ENCODE measurements at places on chromosomes 5 and 9.

DNA sequence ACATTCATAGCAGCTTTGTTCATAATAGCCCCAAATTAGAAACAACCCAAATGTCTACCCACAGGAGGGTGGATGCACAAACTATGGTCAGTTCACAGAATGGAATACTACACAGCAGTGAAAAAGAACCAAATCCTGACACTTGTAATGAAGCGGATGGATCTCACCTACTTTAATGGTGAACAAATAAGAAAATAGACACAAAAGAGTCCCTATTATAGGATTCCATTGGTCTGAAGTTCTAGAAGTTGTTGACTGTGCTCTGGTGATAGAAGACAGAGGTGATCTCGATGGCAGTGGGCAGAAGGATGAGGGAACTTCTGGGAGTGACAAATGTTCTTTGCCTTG is 20.6 kb upstream of the LAMC3 start:
- DNase-seq, result no peak

DNA sequence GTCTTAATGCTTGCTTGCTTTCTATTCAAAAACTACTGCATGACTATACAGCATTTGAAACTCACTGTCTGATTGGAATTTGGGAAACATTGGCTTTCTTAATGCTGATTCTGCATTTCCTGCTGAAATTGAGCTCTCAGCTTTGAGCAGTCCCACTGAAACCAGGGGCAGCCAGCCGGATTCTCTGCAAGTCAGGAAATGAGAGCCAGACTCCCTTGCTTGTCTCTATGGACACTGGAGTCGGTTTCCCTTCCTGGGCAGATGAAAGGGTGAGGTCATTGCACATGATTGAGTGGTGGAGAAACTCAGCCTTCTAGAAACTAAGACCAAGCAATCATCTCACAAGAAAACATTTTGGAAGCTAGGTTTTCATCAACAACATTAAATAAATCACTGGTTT is 119.7 kb upstream of the SPATA31C2 start:
- DNase-seq, result no peak

- no peak for DNase-seq
Measured at GRCh38 chr5:80249901-80250300, 5.9 kb downstream of the SERINC5 start.

- no peak for DNase-seq
Measured at GRCh38 chr9:112439171-112439570, 47.5 kb upstream of the KIAA1958 start.

- no peak for DNase-seq
Measured at GRCh38 chr9:114184071-114184470, 28.7 kb downstream of the COL27A1 start.

DNA sequence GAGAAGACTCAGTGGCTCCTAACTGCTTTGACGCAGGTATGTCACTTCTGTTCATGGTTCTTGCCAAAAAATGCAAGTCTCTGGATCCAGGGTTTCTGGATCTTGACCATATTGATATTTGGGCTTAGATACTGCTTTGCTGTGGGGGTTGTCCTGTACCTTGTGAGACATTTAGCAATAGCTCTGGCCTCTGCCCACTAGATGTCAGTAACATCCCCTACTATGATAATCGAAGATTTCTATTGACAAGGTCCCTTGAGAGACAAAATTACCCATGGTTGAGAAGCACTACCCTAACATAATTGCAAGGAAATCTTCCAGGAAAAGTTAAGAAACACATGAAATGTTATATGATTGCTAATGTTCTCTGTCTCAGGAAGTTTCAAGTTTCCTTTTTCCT is 285.4 kb downstream of the TMEM232 start:
- DNase-seq, result peak; percentile 24

GRCh38 chr5:157616785-157617184 is 35.5 kb downstream of the SOX30 start:
- no peak for DNase-seq

DNA sequence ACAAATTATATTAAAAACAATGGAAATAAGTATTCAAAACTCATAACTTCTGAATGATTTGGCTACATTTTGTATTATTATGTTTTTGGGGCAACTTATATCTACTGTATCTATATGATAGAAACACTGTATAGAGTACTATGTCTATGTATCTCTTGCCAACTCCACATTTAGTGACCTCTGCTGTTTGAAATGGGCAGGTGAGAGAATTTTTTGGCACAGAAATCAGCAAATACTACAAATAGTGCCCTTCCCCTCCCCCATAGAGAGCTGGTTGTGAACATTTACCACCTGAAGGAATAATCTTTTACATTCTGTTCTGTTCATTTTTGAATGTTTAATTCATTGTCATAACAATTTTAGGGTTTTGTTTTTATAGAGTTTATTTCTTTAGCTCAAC is 545.3 kb downstream of the PDE4D start:
- DNase-seq, result no peak

DNA sequence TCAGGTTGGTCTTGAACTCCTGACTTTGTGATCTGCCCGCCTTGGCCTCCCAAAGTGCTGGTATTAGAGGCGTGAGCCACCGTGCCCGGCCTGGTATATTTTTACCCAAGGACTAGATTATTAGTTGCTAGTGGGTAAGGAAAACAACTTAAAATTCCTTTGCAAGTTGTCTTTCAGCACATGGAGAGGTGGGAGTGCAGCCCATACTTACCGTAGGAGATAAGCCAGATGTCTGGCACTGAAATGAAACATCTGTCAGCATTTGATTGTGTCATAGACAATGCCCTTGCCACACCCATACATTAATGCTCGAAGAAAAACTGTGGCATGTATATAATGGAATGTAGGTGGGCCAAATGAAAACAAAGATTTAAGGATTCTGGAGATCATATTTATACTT is 36.6 kb upstream of the ANKH start:
- DNase-seq, result no peak

GRCh38 chr5:93791518-93791972 is 50.1 kb upstream of the POU5F2 start:
- no peak for DNase-seq

- DNase-seq, result no peak
Measured at GRCh38 chr9:114693248-114693855, 11.4 kb upstream of the TEX48 start.

GRCh38 chr5:89292487-89292886 is 409.5 kb upstream of the MEF2C start:
- no peak for DNase-seq

- DNase-seq, result peak; percentile 2
Measured at GRCh38 chr9:7570107-7570720, 229.4 kb downstream of the DMAC1 start.

DNA sequence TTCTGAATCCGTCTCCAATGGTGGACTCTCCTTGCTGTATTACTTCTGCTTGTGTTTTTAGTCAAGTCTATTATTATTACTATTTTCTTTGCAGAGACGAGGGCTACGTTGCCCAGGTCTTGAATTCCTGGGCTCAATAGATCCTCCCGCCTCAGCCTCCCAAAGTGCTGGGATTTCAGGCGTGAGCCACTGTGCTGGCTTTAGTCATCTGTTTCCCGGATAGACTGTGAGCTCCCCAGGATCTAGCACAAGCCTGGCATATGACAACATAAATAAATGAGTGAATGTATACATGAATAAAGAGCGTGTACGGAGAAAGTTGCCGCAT is 439 bp upstream of the DDX46 start:
- DNase-seq, result no peak

DNA sequence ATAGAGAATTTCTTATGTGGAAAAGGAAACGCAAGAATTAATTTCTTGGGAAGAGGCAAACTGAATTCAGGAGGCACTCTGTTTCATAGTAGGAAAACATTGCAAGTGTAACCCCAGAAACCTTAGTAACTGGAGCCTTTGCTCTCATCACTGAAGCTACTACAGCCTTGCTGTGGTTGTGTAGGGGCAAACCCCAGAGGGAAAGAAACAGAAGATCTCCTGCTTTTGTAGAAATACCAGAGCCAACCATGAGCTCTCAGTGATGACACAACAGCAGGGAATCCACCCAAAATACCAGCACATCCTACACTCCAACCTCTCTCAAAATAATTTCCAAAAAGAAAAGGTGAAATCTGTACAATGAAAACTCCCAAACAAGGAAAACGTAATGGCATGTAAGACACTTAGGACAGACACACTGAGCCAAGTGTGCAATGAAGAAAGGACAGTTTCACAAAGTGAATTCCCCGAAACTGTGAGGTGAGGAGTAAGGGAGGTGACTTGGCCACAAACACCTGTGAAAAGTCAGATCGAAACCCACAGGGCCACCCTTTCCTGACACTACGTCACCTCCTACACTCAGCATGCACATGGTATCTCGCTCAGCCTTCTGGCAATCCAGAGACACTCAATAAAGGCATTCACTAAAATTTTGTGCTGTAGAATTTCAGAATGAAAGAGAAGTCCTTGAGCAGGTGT is 8.5 kb upstream of the ACSL6 start:
- no peak for DNase-seq

GRCh38 chr9:33168941-33169544 is 1.9 kb upstream of the B4GALT1 start:
- no peak for DNase-seq

GRCh38 chr5:138829341-138829740 is 45.8 kb downstream of the LRRTM2 start:
- DNase-seq, result peak; percentile 24

DNA sequence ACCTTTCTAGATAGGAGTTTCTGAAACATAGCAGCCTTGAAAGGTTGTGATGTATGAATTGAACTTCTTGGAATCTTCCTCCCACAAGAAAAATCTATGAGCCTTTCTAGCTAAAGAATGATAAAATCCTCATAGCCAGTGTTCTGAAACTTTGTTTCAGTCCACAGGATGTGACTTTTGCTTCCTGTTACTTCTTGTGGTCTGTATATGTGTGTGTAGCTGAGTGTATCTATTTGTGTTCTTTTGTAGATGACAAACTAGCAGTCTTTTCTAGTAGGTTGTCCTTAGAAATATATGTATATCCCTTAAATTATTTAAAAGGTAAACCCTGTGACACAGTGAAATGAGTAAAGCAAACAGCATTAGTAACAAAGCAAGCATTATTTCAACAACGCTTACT is 188.8 kb downstream of the MRPS30 start:
- DNase-seq, result no peak

DNA sequence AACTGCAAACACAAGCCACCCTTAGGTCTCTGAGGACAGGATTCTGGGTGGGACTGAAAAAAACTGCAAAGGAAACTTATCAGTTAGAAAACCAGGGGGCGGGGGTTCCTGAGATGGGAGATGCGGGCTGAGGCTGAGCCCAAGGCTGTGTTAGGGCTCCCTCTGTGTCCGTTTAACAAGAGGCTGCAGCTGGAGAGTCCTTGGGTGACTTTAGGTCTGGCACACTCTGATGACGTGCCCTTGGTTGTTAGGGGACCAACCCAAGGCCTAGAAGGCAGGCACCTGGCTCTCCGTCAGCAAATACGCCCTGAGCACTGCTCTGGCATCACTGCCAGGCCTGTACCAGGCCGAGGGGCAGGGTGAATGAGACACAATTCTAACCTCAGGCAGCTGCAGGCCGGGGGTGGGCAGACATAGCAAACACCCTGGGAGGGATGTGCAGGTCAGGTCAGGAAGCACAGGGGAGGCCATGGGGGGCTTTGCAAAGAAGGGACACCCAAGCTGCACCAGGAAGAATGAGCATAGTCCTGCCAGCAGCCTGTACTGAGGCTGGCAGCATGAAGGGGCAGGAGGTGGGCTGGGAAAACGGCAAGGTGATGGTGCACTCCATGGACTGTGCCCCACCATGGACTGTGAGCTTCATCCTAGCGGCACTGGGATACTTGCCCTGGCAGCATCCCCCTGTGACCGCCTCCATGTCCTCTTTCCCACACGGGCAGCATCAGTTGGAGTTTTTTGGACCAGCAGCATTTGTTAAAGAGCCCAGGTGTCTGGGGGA is 137.9 kb downstream of the GABBR2 start:
- DNase-seq, result no peak

- no peak for DNase-seq
Measured at GRCh38 chr5:172312286-172312685, 28.7 kb upstream of the UBTD2 start.

GRCh38 chr5:95390812-95391492 is at the start of gene FAM81B:
Gene FAM81B (plus strand): TSS chr5:95391366. CDS start chr5:95391390, 24 bp downstream.
- no peak for DNase-seq

GRCh38 chr5:72661405-72661804 is 154.2 kb upstream of the ZNF366 start:
- peak; percentile 8 for DNase-seq

GRCh38 chr5:6633469-6634245 is 417 bp downstream of the SRD5A1 start:
- no peak for DNase-seq

GRCh38 chr5:124444147-124444775 is 302.2 kb downstream of the ZNF608 start:
- DNase-seq, result no peak

DNA sequence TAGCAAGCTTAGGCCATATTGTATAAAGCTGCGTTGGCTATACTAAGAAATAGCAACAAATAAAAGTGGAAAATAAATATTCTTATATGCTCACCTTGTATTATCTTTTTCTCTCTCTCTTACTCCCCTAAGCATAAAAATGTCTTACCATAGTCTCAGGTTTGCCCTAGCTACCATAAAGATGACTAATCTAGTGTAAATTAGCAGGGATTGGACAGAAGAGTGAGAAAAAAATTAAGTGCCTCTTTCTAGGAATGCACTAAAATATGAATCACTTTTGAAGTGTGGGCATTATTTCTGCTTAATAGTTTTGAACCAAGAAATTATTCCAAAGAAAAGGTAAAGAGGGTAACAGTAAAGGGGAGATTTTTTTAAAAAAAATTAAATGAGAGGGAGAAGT is 201.3 kb downstream of the HINT1 start:
- no peak for DNase-seq

- no peak for DNase-seq
Measured at GRCh38 chr9:69548681-69549080, 123.5 kb downstream of the APBA1 start.

DNA sequence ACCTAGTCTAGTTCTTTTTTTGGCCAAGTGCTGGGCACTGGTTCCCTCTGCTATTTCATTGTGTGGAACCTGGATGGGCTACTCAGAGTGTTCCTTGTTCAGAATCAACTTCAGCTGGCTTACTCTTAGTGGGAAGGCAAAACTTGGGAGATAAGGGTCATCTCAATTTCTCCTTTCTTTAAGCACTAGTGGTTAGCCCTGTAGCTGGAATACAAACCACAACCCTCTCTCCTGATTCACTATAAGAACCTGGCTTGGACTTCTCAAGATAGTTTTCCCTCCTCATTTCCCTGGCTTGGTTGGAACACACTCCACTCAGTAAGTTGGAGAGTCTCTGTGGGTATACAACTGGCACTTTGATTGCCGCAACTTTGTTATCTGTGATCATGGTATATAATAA is 35.1 kb downstream of the GRIA1 start:
- no peak for DNase-seq

DNA sequence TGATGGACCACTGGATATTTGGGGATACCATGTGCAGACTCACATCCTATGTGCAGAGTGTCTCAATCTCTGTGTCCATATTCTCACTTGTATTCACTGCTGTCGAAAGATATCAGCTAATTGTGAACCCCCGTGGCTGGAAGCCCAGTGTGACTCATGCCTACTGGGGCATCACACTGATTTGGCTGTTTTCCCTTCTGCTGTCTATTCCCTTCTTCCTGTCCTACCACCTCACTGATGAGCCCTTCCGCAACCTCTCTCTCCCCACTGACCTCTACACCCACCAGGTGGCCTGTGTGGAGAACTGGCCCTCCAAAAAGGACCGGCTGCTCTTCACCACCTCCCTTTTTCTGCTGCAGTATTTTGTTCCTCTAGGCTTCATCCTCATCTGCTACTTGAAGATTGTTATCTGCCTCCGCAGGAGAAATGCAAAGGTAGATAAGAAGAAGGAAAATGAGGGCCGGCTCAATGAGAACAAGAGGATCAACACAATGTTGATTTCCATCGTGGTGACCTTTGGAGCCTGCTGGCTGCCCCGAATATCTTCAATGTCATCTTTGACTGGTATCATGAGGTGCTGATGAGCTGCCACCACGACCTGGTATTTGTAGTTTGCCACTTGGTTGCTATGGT is 54.5 kb upstream of the HNRNPA0 start:
- DNase-seq, result no peak

Data from AG09309 (cell line).